Activated naive CD8-positive, alpha-beta T cell treated with anti-CD3 and anti-CD28 coated beads for 36 hours (primary cell): ENCODE measurements at places on chromosomes 6 and 20. TPM values are rescaled to one million over a fixed set of nuclear protein-coding genes. Genes with fewer than 3 reads are reported as not detected.

CFAP61 gene
- not detected for total RNA-seq

EFCAB8 gene
- total RNA-seq: 0.56 TPM

TENT5A gene
- 0.94 TPM for total RNA-seq

PPP1R16B gene
- total RNA-seq: 65.3 TPM

FAM135A gene
- total RNA-seq: 6.5 TPM

THBD gene
- total RNA-seq: not detected

CNKSR3 gene
- total RNA-seq: 1.1 TPM

PRRT1 gene
- 1.5 TPM for total RNA-seq

RALGAPB gene
- total RNA-seq: 25.6 TPM

LAMA5 gene
- 0.91 TPM for total RNA-seq

INSM1 gene
- 0.34 TPM for total RNA-seq

MUC22 gene
- not detected for total RNA-seq

ETV7 gene
- 2.8 TPM for total RNA-seq

SLC17A2 gene
- total RNA-seq: not detected

MACROD2 gene
- total RNA-seq: 0.12 TPM

NAPB gene
- 6.7 TPM for total RNA-seq

PRL gene
- not detected for total RNA-seq

GRCh38 chr6:121338956-121339355, 4.7 kb upstream of the TBC1D32 start:
- H3K27ac ChIP-seq: no peak overlapping the region
- H3K27me3 ChIP-seq: peaks cover 19% of the 10 kb centered on the region
- H3K4me1 ChIP-seq: peaks cover 5% of the 10 kb centered on the region
- H3K36me3 ChIP-seq: no peaks in the 10 kb centered on the region
- no peak overlapping the region for H3K4me3 ChIP-seq

DNA sequence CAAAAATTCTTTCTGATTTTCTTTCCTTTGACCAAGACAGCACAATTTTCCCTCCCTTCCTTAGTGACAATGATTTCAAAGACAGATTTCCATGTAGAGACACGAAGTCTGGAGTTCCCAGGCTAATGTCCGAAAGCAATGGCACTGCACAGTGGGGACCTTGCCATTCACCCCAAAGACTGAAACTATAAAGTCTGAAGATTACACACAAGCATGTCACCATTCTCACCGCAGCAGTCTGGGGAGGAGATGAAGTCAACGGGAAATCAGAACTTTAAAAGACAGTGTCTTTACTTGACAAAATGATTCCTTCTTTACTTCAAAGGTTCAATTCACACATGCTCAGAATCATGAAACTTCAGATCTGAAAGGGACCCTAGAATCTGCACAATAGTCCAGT, 8.3 kb downstream of the B4GALT5 start:
- H3K27me3 ChIP-seq: no peaks in the 10 kb centered on the region
- H3K4me3 ChIP-seq: no peak overlapping the region
- peaks cover 50% of the 10 kb centered on the region for H3K4me1 ChIP-seq
- DNase-seq: no peak
- peaks cover 7% of the 10 kb centered on the region for H3K36me3 ChIP-seq
- H3K27ac ChIP-seq: no peak overlapping the region

GRCh38 chr6:135722190-135722589, 129.3 kb upstream of the PDE7B start:
- H3K4me1 ChIP-seq: peaks cover 7% of the 10 kb centered on the region
- H3K36me3 ChIP-seq: peaks cover 12% of the 10 kb centered on the region
- no peak for DNase-seq
- no peaks in the 10 kb centered on the region for H3K27me3 ChIP-seq
- H3K27ac ChIP-seq: no peak overlapping the region
- no peak overlapping the region for H3K4me3 ChIP-seq

GRCh38 chr6:148967011-148967520, 220.2 kb downstream of the UST start:
- H3K27ac ChIP-seq: no peak overlapping the region
- no peak for DNase-seq
- H3K36me3 ChIP-seq: no peaks in the 10 kb centered on the region
- no peaks in the 10 kb centered on the region for H3K4me1 ChIP-seq
- peaks cover 9% of the 10 kb centered on the region for H3K27me3 ChIP-seq

- no peaks in the 10 kb centered on the region for H3K27me3 ChIP-seq
- H3K4me3 ChIP-seq: peak overlapping the region; percentile 99
- peaks cover 38% of the 10 kb centered on the region for H3K36me3 ChIP-seq
- no peak for DNase-seq
- H3K27ac ChIP-seq: peak overlapping the region; percentile 99
Measured at GRCh38 chr6:99426451-99426757, 1.3 kb upstream of the PNISR start.

- no peaks in the 10 kb centered on the region for H3K4me1 ChIP-seq
- no peak for DNase-seq
- H3K36me3 ChIP-seq: no peaks in the 10 kb centered on the region
- peaks cover 11% of the 10 kb centered on the region for H3K27me3 ChIP-seq
- no peak overlapping the region for H3K4me3 ChIP-seq
Measured at GRCh38 chr6:8507286-8507685, 71.9 kb upstream of the SLC35B3 start.

- peaks cover 3% of the 10 kb centered on the region for H3K36me3 ChIP-seq
- no peaks in the 10 kb centered on the region for H3K27me3 ChIP-seq
- no peak overlapping the region for H3K4me3 ChIP-seq
- no peak for DNase-seq
Measured at GRCh38 chr6:73285674-73286283, 22.8 kb upstream of the KHDC1 start.

GRCh38 chr6:154632119-154632518, 101.1 kb upstream of the SCAF8 start:
- peaks cover 10% of the 10 kb centered on the region for H3K27me3 ChIP-seq
- H3K27ac ChIP-seq: no peak overlapping the region
- H3K4me3 ChIP-seq: no peak overlapping the region
- H3K36me3 ChIP-seq: no peaks in the 10 kb centered on the region
- no peak for DNase-seq

GRCh38 chr20:16004108-16004854, 569.0 kb downstream of the KIF16B start:
- DNase-seq: no peak
- no peaks in the 10 kb centered on the region for H3K36me3 ChIP-seq
- H3K4me1 ChIP-seq: no peaks in the 10 kb centered on the region

- no peak overlapping the region for H3K4me3 ChIP-seq
- peaks cover 3% of the 10 kb centered on the region for H3K4me1 ChIP-seq
- peaks cover 1% of the 10 kb centered on the region for H3K27me3 ChIP-seq
- no peak for DNase-seq
- H3K27ac ChIP-seq: no peak overlapping the region
Measured at GRCh38 chr20:60215816-60216730, 257.9 kb downstream of the CDH26 start.

DNA sequence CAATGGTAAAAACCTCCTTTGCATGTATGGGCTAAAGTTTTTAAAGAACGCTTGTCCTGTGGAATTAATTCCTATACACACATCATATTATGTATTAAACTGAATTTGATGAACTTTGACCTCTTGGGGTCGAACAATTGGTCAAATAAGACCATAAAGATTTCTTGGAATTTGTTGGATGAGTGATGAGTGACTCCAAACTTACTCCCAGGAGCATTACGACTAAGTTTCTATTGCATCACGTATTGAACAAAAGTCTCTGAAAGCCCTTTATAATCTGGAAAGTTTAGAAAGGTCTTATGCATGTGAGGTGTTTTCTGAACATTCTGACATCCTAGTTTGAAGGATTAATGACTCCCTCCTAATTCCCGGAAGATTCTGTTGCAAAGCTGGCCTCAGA, 126.9 kb upstream of the BMP5 start:
- no peak overlapping the region for H3K27ac ChIP-seq
- DNase-seq: no peak
- no peaks in the 10 kb centered on the region for H3K36me3 ChIP-seq
- no peaks in the 10 kb centered on the region for H3K27me3 ChIP-seq
- no peaks in the 10 kb centered on the region for H3K4me1 ChIP-seq

- DNase-seq: no peak
- no peaks in the 10 kb centered on the region for H3K4me1 ChIP-seq
- peaks cover 5% of the 10 kb centered on the region for H3K27me3 ChIP-seq
- no peak overlapping the region for H3K4me3 ChIP-seq
- no peaks in the 10 kb centered on the region for H3K36me3 ChIP-seq
Measured at GRCh38 chr6:148935705-148936435, 189.0 kb downstream of the UST start.

GRCh38 chr6:44039191-44039719, 88.0 kb downstream of the MRPL14 start:
- no peak overlapping the region for H3K4me3 ChIP-seq
- no peaks in the 10 kb centered on the region for H3K36me3 ChIP-seq
- no peak for DNase-seq
- no peaks in the 10 kb centered on the region for H3K27me3 ChIP-seq
- H3K27ac ChIP-seq: no peak overlapping the region

GRCh38 chr6:169806701-169807100, 55.3 kb downstream of the ERMARD start:
- no peaks in the 10 kb centered on the region for H3K36me3 ChIP-seq
- no peak overlapping the region for H3K4me3 ChIP-seq
- H3K27me3 ChIP-seq: peaks cover 49% of the 10 kb centered on the region

DNA sequence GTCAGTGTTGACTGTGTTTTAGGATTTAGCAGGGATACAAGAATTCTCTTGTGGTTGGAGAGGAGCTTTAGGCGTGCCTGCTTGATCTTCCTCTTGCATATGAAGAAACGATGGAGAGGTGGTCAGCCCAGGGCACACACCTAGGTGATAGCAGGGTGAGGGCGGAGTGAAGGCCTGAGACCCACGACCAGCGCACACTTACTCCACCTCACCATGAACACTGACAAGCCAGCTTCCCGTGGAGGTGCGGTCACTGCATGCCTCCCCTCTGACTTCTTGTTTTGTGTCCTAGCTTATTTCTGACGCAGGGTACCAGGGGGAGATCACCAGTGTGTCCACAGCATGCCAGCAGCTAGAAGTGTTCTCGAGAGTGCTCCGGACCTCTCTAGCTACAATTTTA, 8.1 kb downstream of the NELFCD start:
- no peaks in the 10 kb centered on the region for H3K27me3 ChIP-seq
- peaks cover 13% of the 10 kb centered on the region for H3K4me1 ChIP-seq
- no peak overlapping the region for H3K27ac ChIP-seq
- no peak overlapping the region for H3K4me3 ChIP-seq

- no peaks in the 10 kb centered on the region for H3K36me3 ChIP-seq
- peaks cover 12% of the 10 kb centered on the region for H3K4me1 ChIP-seq
- no peak for DNase-seq
- H3K4me3 ChIP-seq: peak overlapping the region; percentile 65
Measured at GRCh38 chr6:112253498-112253840, 898 bp downstream of the LAMA4 start.

DNA sequence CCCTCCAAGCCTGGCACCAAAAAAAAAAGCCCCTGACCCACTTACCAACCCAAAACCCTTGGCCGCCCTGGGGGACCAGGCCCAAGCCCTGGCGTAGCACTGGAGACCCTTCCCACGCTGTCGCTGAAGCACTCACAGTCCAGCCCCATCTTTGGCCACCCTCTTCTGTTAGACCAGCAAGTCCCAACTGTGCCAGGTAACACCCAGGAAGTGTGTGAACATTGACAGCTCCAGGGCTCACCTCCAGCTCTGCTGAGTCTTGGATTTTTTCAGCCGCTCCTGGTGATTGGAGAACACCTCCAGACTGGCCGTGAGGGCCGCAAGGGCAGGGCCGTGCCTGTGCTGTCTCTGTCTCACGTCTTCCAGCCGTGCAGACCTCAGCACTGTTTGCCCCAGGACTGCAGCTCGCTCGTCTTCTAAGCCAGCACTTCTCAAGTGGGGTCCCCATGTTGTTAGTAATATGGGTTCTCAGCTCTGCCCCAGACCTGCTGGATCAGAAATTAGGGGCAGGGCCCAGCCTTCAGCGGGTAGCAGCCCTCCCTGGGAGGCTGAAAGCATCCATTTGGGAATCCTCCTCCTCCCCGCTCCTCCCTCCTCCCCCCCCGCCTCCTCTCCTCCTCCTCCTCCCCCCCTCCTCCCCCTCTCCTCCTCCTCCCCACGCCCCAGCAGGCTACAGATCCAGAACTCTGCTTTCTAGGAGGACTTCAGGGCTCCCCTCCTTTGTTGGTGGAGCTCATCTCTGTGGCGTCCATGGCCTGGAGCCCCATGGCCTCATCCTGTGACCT, 18.1 kb downstream of the NPEPL1 start:
- H3K4me3 ChIP-seq: no peak overlapping the region
- DNase-seq: no peak
- no peaks in the 10 kb centered on the region for H3K36me3 ChIP-seq
- H3K27ac ChIP-seq: no peak overlapping the region
- H3K4me1 ChIP-seq: no peaks in the 10 kb centered on the region
- H3K27me3 ChIP-seq: no peaks in the 10 kb centered on the region

GRCh38 chr6:70037445-70037844, 171.1 kb downstream of the COL19A1 start:
- H3K27ac ChIP-seq: no peak overlapping the region
- no peaks in the 10 kb centered on the region for H3K4me1 ChIP-seq
- H3K4me3 ChIP-seq: no peak overlapping the region
- no peak for DNase-seq

DNA sequence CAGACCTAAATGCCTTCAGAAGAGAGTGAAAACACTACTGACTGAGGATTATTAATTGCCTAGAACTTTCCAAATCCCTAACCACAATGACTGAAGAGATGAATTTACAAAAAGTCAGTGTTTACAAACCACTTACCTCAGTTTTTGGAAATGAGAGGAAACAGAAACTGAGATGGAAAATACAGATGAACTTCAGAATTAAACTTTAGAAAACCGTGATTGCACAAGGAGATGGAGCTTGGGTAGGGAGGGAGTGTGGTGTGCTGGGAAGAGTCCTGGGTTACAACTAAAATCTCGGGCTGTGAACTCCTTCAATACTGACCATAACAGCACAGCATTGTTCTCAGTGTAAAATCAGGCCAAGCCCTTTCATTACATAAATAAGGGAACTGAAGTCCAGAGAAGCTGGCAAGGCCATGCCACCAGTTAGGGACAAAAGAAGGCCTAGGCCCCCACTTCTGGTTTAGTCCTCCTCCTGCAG, 4.0 kb downstream of the ELMO2 start:
- peaks cover 8% of the 10 kb centered on the region for H3K36me3 ChIP-seq
- peaks cover 64% of the 10 kb centered on the region for H3K4me1 ChIP-seq
- peak overlapping the region; percentile 86 for H3K27ac ChIP-seq
- H3K27me3 ChIP-seq: no peaks in the 10 kb centered on the region

GRCh38 chr20:62495749-62496567, 20.2 kb upstream of the GATA5 start:
- H3K4me3 ChIP-seq: no peak overlapping the region
- no peak overlapping the region for H3K27ac ChIP-seq
- H3K4me1 ChIP-seq: peaks cover 10% of the 10 kb centered on the region
- peaks cover 12% of the 10 kb centered on the region for H3K27me3 ChIP-seq
- no peak for DNase-seq
